Fibroblast of skin of back (primary cell): ENCODE measurements at places on chromosomes 16 and 17.

DNA sequence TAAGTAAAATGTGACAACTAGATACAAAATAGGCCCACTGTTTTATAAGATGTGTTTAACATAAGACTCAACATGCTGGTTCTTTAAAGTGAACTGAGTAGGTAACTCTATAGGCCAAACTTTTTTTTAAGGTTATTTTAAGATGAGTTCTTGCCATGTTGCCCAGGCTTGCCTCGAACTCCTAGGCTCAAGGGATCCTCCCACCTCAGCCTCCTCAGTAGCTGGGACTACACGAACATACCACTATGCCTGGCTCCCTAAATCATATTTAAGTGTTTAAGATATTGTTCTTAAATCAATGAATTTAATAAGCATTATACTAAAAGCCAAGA, 69.9 kb downstream of the USP32 start:
- DNase-seq = no peak

- no peak for DNase-seq
Observed at GRCh38 chr16:67518676-67519075, 10.0 kb upstream of the RIPOR1 start.

DNA sequence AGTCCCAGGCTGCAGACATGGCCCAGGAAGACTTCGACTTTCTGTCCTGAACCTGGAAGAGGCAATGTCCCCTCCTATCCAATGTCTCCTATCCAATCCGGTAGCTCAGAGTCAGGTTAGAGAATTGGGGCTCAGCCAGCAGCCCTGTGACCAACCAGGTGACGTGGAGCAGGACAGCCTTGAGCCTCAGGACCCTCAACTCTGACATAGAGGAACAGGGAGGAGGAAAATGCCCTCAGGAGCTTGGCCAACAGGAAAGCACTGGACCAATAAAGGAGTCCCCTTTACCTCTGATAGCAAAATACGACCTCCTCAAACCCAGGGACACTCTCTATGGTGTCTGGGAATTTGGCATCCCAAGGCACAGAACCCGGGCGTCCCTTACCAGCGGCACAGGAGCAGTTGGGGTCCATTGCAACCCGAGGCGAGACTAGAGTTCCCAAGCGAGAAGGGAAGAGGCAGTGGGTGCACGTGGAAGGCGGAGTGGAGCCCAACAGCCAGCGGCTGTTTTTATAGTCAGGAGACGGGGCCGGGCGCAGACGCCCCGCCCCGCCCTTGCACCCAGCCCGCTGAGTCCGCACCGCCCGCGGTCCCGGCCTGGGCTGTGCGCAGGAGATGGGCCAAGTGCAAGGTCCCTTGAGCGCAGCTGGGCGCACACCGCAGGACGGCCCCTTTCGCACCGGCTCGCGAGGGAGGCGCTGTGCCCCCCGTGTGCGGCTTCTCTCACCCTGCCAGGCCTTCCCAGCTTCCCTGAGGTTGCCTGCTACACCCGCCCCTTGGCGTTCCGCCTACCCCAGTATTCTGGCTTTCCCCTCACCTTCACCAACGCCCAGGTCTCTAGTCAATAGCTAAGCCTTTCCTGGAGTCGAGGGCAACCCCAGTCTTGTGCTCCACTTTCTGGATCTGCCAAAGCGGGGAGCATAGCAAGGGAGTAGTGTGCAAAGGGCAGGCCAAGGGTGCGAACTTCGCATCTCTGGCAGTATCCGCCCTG, at the start of gene MT1G:
TSS of gene MT1G (minus strand) at position 485 of the 991 bp plus-strand sequence. CDS start at position 413, 72 bp downstream.
- DNase-seq = peak; percentile 23

- DNase-seq = no peak
Observed at GRCh38 chr17:80750263-80750662, 205.6 kb downstream of the RPTOR start.

GRCh38 chr17:78539781-78540180, 37.4 kb downstream of the DNAH17 start:
- DNase-seq = no peak

GRCh38 chr17:10357768-10358167, 15.0 kb downstream of the MYH13 start:
- no peak for DNase-seq

DNA sequence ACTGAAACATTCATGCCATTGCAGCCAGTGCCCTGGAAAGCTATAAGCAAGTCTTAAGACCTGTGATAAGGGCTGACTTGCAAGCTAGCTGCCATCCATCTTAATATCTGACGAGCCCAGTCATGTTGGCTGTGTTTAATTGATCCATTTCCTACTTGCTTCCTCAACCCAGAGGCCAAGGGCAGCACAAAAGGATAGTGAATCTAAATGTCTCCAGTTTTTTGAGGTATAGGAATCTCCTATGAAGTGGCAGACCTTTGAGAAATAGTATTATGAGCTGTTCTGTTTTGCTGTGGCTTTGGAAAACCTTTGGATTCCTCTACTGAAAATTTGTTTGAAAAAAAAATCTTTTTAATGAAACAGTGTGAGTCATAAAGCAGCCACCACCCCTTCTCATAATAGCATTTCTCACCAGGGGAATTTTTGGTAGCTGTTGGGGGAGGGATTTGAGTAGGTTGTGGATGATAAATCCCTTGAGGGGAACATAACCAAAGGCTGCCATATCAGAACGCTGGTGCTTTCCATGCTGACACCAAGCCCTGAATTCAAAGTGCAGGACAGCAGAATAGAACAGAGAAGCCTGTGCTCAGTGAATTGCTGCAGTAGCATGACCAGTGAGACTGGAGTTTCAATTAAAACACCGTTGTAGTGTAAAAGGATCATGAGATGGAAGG, 12.9 kb downstream of the ZNRF1 start:
- peak; percentile 98 for DNase-seq

- DNase-seq = no peak
Observed at GRCh38 chr16:89618109-89618998, 4.9 kb downstream of the DPEP1 start.

- DNase-seq = no peak
Observed at GRCh38 chr16:89829630-89830437, 1.6 kb downstream of the SPIRE2 start.
